HL-60 (cell line): ENCODE measurements at places on chromosomes 6 and 20.

DNA sequence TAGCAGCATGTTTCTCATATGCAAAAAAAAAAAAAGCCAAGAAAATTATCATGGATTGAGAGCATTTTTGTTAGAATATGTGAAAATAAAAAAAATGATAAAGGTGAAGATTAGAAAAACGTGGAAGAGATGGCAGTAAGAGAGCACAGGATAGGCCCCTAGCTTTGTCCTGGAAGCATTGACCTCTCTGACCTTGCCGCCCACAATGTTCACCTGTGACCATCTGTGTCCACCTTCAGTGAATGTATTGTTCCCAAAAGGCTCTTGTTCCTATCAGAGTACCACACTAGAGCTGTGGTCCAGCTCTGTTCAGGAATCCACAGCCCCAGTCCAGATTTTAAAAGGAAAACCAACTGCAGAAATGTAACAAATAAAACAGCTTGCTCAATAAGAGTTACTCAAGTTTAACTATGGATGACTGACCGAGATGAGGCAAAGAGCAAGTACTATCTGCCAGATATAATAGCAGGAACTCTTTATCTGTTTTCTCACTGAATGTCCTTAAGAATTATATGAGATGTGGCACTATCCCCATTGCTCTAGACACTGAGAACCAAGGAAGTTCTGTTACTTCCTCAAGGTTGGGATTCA, 287.7 kb upstream of the STXBP5 start:
- DNase-seq, result no peak

DNA sequence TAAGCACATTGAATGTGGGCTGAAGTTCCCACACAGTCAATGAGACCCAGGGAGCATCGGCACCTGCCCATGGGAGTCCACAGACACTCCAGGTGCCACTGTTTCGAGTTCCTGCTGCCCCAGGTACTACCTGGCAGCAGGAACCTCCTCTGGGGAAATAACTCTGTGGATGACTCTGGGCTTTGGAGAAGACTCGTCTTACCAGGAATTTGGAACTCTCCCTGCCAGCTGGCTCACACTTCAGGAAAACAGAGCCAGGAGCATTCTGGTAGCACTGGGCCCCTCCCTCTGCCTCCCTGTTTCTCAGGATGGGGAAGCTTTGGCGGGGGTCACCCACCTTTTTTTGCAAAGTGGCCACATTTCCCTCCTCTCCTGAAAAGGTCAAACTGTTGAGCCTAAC, 69.5 kb upstream of the MC3R start:
- no peak for DNase-seq

- DNase-seq, result no peak
Observed at GRCh38 chr20:53180928-53181362, 208.8 kb downstream of the TSHZ2 start.

- DNase-seq, result no peak
Observed at GRCh38 chr6:157758516-157759023, 64.5 kb upstream of the SNX9 start.

- DNase-seq, result no peak
Observed at GRCh38 chr6:157513004-157513603, 132.1 kb downstream of the ZDHHC14 start.

DNA sequence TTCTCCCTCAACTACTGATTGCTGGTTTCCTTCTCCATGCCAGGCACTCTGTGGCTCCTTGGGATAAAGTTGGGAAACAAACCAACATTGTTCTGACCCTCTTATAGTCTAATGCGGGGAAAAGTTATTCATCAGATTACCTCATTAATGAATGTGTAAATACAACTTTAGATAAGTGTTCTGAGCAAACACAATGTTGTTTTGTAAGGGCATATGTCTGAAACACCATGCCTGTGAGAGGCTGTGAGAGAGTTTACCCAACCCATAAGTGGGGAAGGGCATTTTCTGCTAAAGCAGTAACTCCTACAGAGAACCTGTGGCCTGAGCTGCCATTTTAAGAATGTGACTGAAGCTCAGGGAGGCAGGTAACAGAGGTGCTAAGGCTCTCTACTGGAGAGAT, 283.5 kb downstream of the KHDC1L start:
- DNase-seq, result no peak

DNA sequence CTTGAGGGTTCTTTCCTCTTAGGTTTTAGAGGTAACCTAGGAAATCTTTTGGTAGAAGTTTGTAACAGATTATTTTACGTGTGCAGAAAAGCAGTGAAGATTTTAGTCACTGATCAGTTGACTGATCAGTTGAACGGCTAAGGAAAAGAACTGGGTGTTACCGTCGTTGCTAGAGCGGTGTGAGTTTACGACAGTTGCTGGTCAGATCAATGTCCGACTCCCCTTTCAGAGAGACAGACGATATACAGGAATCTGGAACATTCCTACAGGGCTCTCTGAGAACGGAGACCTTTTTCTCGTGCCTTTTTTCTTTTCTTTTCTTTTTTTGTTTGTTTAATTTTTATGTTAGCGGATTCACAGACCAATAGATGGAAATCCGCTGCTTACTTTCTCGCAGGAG, 132.1 kb upstream of the ZNF184 start:
- no peak for DNase-seq

- no peak for DNase-seq
Observed at GRCh38 chr6:99467509-99468106, 42.5 kb upstream of the PNISR start.

DNA sequence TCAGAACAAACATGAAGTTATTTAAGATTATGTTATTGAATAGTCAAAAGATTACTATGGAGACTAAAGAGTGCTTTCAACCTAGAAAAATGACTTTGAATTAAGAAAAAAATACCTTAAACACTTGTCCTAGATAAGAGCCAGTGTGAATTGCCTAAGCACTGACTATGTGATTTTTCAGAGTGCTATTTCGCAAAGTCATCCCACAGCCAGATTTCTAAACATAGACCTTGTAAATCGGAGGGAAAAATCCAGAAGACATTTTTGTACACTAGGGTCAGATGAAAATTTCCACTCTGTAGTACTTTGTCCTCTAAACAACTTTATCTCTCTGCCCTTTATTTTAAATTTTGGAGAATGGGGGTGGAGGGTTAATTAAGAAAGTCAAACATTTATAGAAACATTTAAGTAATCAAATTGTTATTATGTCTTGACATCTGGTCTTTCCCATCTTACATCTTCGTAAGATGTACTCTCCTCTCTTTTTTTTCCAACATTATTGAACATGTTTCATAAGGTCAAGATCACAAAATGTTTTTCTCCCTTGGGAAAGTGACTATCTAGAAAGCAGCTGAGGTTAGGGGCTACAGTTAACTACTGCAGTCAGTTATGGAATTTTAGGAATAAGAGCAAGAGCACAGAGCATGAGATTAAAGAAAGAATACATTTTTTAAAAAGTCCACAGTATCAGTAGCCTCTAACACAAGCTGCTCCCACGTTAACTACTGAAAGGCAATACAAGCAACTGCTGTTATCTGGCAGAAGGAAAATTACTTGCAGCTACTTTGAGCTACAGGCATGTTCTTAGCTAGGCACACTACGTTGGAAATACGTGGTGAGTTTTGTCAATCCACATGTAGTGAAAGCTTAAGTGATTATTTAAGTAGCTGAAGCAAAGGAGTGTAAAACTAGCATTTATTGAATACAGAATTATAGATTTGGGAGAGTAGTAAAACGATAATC, 648.5 kb downstream of the HTR1B start:
- DNase-seq, result no peak

- DNase-seq, result no peak
Observed at GRCh38 chr6:90328004-90328403, 31.4 kb upstream of the BACH2 start.

GRCh38 chr6:112207131-112207530, 47.2 kb downstream of the LAMA4 start:
- DNase-seq, result no peak

GRCh38 chr6:144434308-144434990, 149.3 kb downstream of the UTRN start:
- DNase-seq, result no peak

DNA sequence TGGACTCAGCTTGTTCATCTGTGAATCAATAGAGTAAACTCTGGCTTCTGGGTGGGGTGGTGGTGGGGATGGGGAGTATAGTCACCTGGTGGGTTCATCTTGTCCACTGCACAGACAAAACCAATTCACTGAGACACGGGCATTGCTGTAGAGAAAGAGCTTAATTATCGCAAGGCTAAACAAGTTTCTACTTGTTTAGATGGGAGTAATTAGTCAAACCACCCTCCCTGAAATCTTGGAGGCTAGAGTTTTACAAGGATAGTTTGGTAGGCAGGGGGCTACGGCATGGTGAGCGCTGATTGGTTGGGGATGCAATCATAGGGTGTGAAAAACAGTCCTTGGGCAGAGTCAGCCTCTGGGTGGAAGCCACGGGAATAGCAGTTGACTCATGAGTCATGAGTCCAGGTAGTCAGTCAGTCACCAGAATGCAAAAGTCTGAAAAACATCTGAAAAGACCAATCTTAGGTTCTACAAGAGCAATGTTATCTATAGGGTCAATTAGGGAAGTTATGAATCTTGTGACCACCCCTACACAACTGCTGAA, 77.8 kb downstream of the STMND1 start:
- DNase-seq, result no peak

GRCh38 chr6:162118706-162119105, 608.9 kb downstream of the PRKN start:
- no peak for DNase-seq

DNA sequence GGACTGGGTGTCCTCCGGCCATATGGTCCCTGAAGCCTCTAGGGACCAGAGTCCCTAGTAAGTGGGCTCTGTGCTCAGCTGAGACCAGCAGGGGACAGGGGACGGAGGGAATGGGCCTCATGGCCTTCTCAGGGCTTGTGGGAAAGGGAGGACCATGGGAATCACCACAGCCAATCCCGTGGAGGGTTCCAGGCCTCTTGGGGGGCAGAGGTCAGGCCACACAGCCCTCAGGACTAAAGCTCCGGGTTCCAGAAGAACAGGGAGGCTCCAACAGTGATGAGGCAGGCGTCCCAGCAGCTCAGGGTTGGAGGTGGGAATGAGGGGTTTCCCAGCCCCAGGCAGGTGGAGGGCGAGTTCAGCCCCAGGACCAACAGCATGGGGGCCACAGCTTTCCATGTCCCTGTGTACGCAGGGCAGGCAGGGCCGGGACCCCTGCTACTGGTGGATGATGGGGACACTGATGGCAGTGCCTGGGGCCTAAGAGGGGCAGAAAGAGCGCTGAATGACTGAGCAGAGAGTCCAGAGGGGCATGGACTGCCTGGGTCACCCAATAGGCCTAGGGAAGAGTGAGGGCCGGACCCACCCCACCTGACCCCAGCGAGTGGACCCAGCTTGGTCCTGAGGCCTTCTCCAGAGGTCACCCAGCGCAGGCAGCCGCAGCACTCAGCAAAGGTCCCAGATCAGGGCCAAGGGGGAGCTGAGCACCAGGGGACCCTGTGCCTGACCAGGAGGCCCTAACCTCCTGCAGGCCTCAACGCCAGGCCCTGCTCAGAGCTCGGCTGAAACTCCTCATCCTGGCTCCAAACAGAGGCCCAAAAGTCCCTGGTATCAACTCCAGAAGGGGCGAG, 8.8 kb downstream of the MYL9 start:
- DNase-seq, result no peak

GRCh38 chr6:811191-811590, 118.3 kb upstream of the EXOC2 start:
- no peak for DNase-seq

GRCh38 chr20:63430891-63431290, 41.6 kb downstream of the KCNQ2 start:
- DNase-seq, result no peak

- DNase-seq, result no peak
Observed at GRCh38 chr6:52243282-52243893, 912 bp downstream of the IL17F start.

DNA sequence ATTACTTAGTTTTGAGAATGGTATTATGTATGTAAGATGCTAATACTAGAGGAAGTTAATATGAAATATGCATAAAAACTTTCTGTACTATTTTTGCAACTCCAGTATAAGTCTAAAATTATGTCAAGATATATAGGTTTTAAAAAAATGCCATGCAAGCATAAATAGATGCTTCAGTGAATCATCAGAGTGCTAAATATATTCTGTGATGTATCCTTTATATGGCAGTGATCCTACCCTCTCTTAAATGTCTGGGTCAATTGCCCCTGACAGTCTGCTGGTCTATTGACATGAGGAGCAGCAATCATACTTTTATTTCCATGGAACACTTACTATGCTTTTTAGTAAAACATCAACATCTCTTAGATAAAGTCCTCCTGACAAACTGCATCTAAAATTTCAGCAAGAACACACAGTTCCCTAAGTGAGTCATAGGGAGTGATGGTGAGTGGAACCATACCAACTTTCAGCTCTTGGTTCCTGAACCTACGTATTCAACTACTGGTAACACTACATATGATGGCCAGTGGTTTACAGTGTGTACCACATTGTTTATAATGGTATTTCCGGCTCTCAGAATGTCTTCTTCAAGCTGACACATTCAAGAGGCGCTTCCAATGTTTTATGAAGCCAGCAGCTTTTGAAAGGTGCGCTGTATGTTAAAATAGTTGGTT, 928.7 kb upstream of the GJE1 start:
- no peak for DNase-seq

- no peak for DNase-seq
Observed at GRCh38 chr6:29726571-29727194, 3.4 kb downstream of the HLA-F start.

DNA sequence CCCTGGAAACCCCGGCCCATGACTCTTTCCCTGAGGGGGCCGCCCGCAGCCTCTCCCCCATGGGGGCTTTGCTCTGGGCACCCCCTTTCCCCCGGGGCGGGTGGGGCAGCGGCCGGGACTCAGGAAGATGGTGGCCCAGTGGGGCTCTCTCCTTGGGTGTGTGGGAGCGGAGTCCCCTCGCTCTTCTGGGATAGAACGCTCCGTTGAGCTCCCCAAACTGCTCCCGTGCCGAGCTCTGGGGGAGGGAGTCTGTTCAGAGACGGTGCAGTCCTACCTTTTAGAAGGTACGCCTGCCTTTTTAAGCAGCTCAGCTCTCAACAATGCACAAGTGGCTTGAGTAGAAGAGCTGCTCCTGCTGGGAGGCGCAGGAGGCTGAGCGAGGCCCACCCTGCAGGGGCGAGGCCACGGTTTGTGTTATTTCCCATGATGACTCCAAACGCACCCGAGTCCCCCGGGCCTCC, 21.7 kb upstream of the BHLHE23 start:
- no peak for DNase-seq

GRCh38 chr6:18269253-18269652, 4.9 kb upstream of the DEK start:
- no peak for DNase-seq

- no peak for DNase-seq
Observed at GRCh38 chr6:130937942-130938604, 110.9 kb downstream of the SMLR1 start.

- DNase-seq, result no peak
Observed at GRCh38 chr6:128339635-128340450, 180.6 kb downstream of the PTPRK start.

- no peak for DNase-seq
Observed at GRCh38 chr6:45617441-45617840, 239.7 kb upstream of the SUPT3H start.

- no peak for DNase-seq
Observed at GRCh38 chr6:111985202-111985731, 68.6 kb upstream of the CCN6 start.

GRCh38 chr6:22668307-22668706, 98.9 kb downstream of the HDGFL1 start:
- DNase-seq, result no peak
